ENCODE measurements at places on chromosomes 6 and 20. TPM values are rescaled to one million over a fixed set of nuclear protein-coding genes. Genes with fewer than 3 reads are reported as not detected.

The TRIM26 gene
- polyA plus RNA-seq = 49.6 TPM

- no peaks in the 10 kb centered on the region for H3K27me3 ChIP-seq
- no peak overlapping the region for H3K27ac ChIP-seq
- no peak overlapping the region for H3K4me3 ChIP-seq
- H3K36me3 ChIP-seq = no peaks in the 10 kb centered on the region
These were observed 281.7 kb upstream of the TAB2 start for GRCh38 chr6:149035766-149036165.

The C20orf96 gene
- polyA plus RNA-seq = 3.5 TPM

GRCh38 chr20:36113566-36114250 lies 40.8 kb upstream of the EPB41L1 start:
- no peak overlapping the region for H3K27ac ChIP-seq
- H3K4me1 ChIP-seq = peaks cover 2% of the 10 kb centered on the region
- peaks cover 19% of the 10 kb centered on the region for H3K36me3 ChIP-seq
- no peaks in the 10 kb centered on the region for H3K27me3 ChIP-seq
- DNase-seq = no peak

The SPTLC3 gene
- 60.2 TPM for polyA plus RNA-seq

The LGSN gene
- polyA plus RNA-seq = 19.2 TPM

DNA sequence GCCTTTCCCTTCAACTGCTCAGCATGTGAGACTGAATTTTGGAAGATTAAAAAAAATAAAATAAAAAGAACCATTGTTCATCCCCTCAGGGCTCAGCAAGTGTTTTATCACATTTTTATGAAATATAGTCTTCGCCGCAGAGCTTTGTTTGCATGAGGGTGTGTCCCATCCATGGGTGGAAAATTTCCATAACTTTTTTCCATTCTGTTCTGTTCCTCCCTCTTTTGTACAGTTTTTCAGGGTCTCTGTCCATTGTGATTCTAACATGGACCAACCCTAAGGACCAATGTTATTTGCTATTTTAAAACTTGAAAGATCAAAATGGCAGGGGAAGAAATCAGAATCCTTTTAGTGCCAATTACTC lies 213.3 kb upstream of the SGK1 start:
- no peak overlapping the region for H3K27ac ChIP-seq
- no peaks in the 10 kb centered on the region for H3K27me3 ChIP-seq
- no peaks in the 10 kb centered on the region for H3K4me1 ChIP-seq
- H3K4me3 ChIP-seq = no peak overlapping the region

DNA sequence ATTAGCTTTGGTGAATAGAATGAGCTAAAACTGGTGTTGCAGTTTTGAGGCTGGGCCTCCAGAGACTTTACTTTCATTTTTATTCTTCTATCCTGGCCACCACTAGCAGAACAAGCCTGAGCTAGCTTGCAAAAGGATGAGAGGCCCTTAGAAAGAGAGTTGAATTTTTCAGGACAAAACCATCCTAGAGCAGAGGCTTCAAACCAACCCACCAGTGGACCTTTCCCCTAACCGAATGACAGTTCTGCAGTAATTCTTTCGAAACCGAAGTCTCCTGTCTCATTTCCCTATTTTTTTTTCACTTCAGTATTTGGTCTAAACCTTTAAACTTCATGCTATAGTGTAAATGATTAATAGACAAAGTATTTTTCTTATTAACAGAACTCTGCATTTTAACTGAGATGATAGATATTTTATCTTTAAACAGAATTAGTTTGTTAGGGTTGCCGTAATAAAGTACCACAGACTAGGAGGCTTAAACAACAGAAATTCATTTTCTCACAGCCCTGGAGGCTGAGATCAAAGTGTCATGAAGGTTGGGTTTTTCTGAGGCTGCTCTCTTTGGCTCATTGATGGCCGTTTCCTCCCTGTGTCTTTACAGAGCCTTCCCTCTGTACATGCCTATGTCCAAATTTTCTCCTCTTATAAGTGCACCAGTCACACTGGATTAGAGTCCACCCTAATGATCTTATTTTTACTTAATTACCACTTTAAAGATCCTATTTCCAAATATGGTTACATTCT lies 80.6 kb upstream of the PAK5 start:
- H3K36me3 ChIP-seq = no peaks in the 10 kb centered on the region
- H3K27ac ChIP-seq = peak overlapping the region; percentile 5
- no peak for DNase-seq
- no peaks in the 10 kb centered on the region for H3K27me3 ChIP-seq
- no peak overlapping the region for H3K4me3 ChIP-seq

GRCh38 chr6:32796848-32797776 lies 19.7 kb downstream of the HLA-DOB start:
- H3K27me3 ChIP-seq = peaks cover 8% of the 10 kb centered on the region
- H3K27ac ChIP-seq = no peak overlapping the region
- H3K4me3 ChIP-seq = no peak overlapping the region
- no peaks in the 10 kb centered on the region for H3K4me1 ChIP-seq
- peak; percentile 61 for DNase-seq

DNA sequence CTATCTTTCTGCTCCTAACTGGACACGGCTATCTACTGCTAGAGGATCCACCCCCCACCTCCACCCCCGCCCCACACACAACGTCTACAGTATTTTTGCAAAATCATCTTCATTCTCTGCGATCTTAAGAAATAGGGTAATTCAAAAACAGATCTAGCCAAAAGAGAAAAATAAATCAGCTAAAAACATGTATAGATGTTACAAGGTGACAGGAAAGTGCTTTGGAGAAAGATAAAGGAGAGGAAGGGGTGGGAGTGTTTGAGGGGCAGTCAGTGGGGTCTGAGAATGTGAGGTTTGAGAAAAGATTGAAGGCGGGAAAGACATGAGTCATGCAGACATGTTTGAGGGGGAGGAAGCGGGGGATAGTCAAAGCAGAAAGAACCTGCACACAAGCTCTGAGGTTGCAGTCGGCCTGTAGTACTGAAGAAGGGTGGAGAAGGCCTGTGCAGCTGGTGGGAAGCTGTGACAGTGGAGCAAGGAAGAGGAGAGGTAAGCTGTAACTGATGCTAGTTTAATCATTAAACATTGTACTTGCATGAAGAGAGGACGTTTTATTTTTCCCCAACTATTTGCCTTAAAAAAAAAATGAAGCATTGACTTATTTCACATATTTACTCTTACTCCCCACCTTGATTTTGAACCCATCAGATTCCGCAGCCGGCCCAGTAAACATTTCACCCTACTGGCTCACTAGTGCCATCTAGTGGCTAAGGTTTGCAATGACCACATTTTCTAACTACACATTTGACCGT lies 332.6 kb downstream of the ADGRB3 start:
- H3K36me3 ChIP-seq = no peaks in the 10 kb centered on the region
- peak; percentile 68 for DNase-seq
- H3K27me3 ChIP-seq = no peaks in the 10 kb centered on the region
- H3K4me3 ChIP-seq = no peak overlapping the region
- H3K27ac ChIP-seq = no peak overlapping the region
- H3K4me1 ChIP-seq = no peaks in the 10 kb centered on the region

The PKIB gene
- polyA plus RNA-seq = 50.3 TPM

DNA sequence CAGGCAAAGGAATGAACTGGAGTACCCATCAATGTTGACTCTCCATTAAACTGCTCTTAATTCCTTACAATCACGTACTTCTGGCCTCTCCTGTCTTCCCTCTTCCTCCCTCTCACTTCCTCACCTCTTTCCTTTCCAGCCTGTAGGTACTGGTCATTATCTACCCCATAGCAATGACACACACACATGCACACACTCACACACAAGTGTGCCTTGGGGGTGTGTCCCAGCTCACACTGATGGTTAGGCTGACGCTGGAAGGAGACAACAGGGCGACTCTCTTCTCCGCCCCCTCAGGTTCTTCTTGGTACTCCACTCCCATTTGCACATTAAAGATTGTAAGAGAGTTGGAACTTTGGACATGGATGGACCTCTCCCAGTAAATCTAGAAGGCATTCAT lies 14.0 kb upstream of the SERPINB9 start:
- H3K4me1 ChIP-seq = peaks cover 6% of the 10 kb centered on the region
- no peak overlapping the region for H3K4me3 ChIP-seq
- H3K27ac ChIP-seq = no peak overlapping the region
